CD4-positive, alpha-beta T cell treated with Interferon gamma for 1 hour (primary cell): ENCODE measurements at places on chromosomes 6 and 20.
A peak's percentile ranks its signal among the peaks of the same experiment; 100 is the strongest.

- DNase-seq: no peak
Observed at GRCh38 chr20:2805689-2806350, 5.4 kb upstream of the CPXM1 start.

DNA sequence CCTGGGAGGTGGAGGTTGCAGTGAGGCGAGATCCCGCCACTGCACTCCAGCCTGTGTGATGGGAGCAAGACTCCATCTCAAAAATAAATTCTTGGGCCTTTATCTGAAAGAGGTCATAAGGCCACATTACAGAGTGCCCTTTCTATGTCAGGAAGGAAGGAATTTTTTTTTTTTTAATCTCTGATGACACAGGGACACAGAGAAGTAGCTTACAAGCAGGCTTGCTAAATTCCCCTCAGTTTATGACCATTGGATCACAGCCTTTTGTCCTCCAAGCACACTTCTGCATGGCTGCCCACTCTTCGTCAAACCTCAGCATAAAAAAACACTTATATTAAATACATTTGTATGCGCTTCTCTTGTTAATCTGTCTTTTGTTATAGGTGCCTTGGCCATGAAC, 7.5 kb upstream of the IFNGR1 start:
- no peak for DNase-seq

DNA sequence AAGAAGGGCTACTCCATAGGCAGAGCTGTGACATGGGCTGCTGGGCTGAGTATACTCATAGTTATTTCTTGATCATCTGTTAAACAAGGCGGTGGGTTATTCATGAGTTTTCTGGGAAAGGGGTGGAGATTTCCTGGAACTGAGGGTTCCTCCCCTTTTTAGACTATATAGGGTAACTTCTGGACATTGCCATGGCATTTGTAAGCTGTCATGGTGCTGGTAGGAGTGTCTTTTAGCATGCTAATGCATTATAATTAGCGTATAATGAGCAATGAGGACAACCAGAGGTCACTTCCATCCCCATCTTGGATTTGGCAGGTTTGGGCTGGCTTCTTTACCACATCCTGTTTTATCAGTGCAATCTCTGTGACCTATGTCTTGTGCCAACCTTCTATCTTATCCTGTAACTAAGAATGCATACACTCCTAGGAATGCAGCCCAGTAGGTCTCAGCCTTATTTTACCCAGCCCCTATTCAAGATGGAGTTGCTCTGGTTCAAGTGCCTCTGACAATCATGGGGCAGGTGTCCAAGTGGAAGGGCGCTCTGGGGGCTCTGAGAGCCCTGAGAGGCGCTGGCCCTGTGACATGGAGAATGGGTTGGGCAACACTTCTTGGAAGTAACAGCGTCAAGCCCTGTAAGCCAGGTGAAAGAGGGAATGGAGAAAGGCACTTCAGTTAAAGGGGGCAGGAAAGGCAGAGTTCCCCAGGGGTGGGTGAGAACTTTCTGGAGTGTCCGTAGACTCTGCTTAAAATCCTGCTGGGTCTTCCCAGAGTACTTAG, 354.2 kb upstream of the SULF2 start:
- DNase-seq: no peak

- no peak for DNase-seq
Observed at GRCh38 chr20:62444286-62444685, 16.9 kb upstream of the RBBP8NL start.

DNA sequence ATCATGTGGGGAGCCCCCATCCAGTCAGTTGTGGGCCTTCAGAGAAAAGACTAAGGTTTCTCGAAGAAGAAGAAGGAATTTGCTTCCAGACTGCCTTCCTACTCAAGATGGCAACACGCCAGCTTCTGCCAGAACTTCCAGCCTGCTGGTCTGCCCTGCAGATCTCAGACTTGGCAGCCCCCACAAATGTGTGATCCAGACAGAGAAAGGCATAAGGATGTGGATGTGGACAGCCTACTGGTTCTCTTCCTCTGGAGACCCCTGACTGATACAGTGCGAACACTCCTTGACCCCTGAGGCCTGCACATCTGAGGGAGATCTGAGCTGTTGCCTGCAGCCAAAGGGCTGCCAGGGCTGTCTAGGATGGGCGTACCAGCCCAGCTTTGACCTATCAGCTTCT, 8.6 kb downstream of the GABRR1 start:
- no peak for DNase-seq

- DNase-seq: no peak
Observed at GRCh38 chr20:361561-361960, 14.7 kb downstream of the NRSN2 start.

DNA sequence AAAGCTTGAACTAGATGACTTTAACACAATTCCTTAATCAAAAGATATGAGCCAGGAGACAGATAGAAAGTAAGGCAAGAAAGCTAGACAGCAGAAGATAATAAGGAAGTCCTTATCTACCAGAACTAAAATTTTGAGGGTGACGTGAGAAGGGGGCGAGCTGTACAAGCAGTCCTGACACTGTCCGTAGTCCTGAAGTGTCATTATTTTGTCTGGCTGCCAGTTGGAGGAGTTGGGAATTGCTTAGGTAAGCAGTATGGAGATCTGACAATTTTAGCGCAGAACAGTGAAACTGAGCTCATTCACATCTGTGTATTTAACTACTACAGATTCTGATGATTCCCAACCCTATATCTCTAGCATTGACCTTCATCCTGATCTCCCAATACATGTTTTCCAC, 25.8 kb upstream of the CEP85L start:
- DNase-seq: no peak

GRCh38 chr6:118101831-118102345, 194.8 kb downstream of the SLC35F1 start:
- no peak for DNase-seq

DNA sequence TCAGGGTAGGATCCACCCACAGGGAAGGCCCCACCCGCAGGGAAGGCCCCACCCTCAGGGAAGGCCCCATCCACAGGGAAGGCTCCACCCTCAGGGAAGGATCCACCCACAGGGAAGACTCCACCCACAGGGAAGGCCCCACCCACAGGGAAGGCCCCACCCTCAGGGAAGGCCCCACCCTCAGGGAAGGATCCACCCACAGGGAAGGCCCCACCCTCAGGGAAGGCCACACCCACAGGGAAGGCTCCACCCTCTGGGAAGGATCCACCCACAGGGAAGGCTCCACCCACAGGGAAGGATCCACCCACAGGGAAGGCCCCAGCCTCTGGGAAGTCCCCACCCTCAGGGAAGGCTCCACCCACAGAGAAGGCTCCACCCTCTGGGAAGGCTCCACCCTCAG, 40.5 kb downstream of the KCNQ2 start:
- DNase-seq: no peak

DNA sequence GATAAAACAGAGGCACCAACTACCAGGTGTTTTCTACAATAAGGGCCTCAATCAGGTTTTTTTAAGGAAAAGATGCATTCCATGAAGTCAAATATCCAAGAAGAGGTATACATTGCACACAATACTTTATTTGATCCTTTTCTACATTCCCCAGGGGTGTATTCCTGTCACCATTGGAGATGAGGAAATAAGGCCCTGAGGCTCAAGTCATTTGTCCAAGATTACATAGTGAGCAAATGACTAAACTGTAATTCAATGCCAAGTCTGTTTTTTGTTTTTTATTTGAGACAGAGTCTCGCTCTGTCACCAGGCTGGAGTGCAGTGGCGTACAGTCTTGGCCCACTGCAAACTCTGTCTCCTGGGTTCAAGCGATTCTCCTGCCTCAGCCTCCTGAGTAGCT, 69.2 kb upstream of the CDYL start:
- DNase-seq: no peak

- DNase-seq: no peak
Observed at GRCh38 chr20:19344341-19344740, 131.9 kb downstream of the SLC24A3 start.

- no peak for DNase-seq
Observed at GRCh38 chr6:14510038-14510437, 392.5 kb downstream of the CD83 start.

- DNase-seq: no peak
Observed at GRCh38 chr6:44780161-44780560, 392.7 kb downstream of the CDC5L start.

GRCh38 chr20:61307686-61308476, 55.8 kb downstream of the CDH4 start:
- no peak for DNase-seq

- no peak for DNase-seq
Observed at GRCh38 chr20:16111852-16112412, 461.3 kb downstream of the KIF16B start.

- DNase-seq: peak; percentile 61
Observed at GRCh38 chr20:60057866-60058807, 99.9 kb downstream of the CDH26 start.

- no peak for DNase-seq
Observed at GRCh38 chr6:159203304-159204005, 34.3 kb downstream of the FNDC1 start.

DNA sequence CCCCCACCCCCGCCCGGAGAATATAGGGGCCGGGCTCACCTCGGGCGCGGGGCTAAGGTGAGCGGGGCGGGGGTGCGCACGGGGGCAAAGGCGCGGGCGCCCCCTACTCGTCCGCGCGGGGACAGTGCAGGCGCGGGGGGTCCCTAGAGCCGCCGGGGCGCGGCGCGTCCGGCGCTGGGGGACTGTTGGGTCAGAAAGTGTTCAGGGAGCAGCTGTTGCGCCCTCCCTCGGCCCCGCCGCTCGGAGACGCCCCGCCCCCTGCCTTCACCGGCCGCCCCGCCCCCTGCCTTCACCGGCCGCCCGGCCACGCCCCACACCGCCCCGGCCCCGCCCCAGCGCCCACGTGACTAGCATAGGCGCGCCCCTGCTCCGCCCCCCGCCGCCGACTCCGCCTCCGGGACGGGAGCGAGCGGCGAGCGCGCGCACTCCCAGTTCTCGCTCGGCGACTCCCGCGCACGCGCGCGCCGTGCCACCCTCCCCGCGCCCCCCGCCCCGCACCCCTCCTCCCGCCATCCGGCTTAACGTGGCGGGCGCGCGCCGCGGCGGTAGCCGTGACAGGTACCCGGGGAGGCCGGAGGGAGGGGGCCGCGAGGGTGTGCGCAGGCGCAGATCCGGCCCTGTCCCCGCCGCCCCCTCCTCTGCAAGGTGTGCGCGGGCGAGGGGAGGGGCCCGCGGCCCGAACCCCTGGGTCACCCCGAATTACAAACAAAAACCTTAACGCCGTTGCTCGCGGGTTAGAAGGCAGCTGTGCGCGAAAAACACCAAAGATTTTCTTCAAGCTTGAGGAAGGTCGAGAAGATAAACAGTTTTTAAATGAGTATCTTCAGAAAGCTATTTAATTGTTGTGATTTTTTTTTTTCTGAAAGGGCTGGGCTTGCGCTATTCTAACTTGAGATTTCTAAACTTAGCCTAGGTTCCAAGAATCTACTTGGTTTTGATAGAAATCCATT, 704 bp upstream of the ZNF217 start:
- peak; percentile 94 for DNase-seq

- DNase-seq: peak; percentile 43
Observed at GRCh38 chr20:2750491-2751251, 49.8 kb downstream of the CPXM1 start.

DNA sequence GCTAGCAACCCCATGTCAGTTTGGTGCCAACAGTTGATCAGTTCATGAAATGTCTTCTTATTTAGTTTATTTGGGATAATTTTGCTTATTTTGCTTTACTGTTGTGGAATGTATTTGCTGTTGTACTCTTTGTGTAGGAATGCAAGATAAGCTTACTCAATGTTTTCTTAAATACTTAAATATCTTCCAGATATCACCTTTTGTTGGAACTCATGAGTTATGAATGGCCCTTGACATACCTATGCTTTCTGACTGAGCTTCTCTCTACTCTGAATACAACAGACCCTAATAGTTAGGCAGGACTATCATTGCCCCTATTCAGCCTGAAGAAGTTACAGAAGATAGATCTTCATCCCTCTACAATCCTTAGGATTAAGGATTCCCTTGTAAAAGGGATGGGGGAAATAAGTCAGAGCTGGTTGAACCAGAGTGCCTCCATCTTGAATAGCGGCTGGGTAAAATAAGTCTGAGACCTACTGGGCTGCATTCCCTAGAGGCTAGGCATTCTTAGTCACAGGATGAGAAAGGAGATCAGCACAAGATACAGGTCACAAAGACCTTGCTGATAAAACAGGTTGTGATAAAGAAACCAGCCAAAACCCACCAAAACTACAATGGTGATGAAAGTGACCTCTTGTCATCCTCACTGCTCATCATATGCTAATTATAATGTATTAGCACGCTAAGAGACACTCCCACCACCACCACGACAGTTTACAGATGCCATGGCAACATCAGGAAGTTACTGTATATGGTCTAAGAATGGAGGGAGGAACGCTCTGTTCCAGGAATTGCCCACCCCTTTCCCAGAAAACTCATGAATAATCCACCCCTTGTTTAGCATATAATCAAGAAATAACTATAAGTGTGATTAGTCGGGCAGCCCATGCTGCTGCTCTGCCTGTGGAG, 196.9 kb downstream of the AKAP7 start:
- no peak for DNase-seq

DNA sequence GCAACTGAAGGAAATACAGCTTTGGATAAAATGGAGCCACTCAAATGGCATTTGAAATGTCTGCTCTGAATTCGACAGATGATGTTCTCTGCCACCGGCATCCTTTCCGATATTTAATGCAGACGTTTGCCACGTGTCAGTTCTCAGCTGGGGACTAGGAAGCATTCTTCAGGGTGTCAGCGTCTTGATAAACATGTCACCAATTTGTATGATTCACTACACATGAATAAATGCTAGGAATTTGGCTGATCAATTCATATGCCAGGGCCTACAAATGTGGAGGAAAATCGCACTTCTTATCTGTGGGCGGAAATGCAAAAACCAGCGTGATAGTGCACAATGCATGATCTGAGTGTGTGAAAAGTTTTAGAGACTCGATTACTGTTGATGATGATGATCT, 169.5 kb downstream of the SLC24A3 start:
- no peak for DNase-seq

DNA sequence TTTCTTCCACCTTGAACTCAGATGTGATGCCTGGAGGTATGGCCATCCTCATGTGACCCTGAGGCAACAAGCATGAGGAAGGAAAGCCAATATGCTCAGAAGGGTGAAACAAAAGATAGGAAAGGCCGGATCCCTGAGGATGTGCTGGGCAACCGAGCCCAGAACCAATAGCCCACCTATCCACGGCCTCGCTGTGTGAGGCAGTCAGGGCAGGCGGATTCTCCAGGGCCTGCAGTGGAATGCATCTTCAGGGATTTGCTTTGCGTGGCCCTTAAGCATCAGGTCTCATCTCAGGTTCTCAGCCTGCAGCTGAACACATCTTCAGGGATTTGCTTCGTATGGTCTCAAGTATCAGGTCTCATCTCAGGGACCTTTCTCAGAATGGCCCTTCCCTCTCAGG, 139.8 kb downstream of the ANKRD60 start:
- DNase-seq: no peak

- DNase-seq: no peak
Observed at GRCh38 chr20:41268917-41269652, 48.4 kb downstream of the ZHX3 start.
